ENCODE measurements at places on chromosomes 2 and 18. TPM values are rescaled to one million over a fixed set of nuclear protein-coding genes. Genes with fewer than 3 reads are reported as not detected.

PTGR3 gene
- 21.9 TPM for total RNA-seq

DNA sequence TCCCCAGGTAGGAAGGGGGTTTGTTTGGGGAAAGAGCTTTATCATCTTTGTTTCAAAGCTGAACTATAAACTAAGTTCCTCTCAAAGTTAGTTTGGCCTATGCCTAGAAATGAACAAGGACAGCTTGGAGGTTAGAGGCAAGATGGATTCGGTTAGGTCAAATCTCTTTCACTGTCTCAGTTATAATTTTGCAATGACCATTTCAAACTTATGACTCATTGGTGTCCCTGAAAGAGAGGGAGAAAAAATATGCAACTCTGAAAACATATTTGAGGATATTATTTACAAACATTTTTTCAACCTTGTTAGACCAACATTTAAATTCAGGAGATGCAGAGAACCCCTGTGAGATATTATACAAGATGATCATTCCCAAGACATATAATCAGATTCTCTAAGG is 95.7 kb downstream of the EFEMP1 start:
- no peak for DNase-seq

DNA sequence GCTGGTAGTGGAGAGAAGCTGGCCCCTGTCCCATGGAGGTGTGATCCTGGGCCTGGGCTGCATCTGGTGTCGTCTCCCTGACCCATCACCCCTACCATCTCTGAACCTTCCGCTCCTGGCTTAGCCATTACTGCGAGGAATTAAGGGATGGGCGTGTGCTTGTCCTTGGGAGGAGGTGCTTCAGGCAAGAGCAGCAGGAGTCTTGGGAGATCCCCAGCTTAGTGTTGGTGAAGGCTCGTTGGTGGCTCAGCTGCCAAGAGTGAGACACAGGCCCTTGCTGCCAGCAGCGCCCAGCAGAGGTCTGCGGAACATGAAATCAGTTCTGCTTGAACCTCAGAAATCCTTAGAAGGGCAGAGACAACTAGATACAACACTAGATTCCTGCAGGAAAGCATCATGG is 59.9 kb upstream of the TGFA start:
- no peak for DNase-seq

DNAH6 gene
- total RNA-seq: 0.89 TPM

DNA sequence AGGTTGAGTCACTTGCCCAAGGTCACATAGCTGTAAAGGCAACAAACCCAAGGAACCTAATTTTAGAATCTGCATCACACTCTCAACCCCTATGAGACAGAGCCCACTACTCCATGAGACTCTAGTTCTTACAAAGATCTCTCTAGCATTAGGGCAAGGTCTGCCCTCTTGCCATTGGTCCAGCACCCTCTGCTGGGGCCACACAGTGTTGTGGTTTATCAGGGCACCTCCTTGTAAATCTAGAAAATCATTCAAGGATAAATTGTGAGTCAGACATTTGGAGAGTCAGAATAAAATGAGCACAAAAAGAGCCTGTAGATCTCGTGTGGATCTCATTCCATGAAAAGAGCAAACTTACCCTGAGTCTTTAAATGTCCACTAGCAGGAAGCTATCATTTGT is 91.2 kb downstream of the SLC8A1 start:
- no peak for DNase-seq

DNA sequence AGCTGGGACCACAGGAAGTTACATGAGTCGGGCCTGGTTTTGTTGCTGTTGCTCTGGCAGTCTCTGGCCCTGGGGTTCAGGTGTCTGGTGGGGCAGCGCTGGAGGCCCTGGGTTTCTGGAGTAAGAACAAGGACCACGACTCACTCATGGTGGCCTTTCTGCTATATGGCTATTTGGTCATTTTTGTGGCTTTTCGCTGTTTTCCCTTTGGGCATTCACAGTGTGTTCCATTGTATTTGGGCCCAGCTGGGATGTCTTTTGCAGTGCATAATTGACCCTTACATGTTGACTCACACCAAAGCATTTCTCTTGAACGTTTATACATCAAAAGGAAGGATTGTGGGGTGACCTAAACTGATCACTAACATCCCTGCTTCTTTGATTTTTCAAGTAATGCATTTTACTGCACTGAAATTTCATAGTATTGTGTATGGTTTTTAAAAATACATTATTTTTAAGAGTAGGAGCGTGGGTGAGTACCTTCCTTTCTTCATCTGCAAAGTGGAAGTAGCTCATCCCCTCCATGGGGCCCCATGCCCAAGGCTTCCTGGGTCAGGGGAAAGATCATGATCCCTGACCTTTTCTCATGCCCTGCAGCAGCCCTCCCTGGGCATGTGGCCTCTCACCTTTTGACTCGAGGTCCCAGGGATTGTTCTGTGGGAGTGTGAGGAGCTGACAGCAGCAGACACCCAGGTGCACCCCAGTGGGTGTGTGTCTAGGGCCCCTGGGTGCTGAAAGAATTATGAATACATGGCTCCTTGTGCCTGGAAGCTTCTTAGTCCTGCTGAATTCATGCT is 225.5 kb downstream of the AGAP1 start:
- no peak for DNase-seq

MERTK gene
- 0.21 TPM for total RNA-seq

IL1A gene
- total RNA-seq: not detected

- DNase-seq: no peak
These were observed 14.4 kb downstream of the FBXO41 start for GRCh38 chr2:73269686-73270465.

GRCh38 chr2:15178946-15179345 is 382.2 kb downstream of the NBAS start:
- DNase-seq: no peak

MYO5B gene
- not detected for total RNA-seq

CYP27C1 gene
- total RNA-seq: not detected

CAPN10 gene
- total RNA-seq: 61.2 TPM

THOC1 gene
- 43.6 TPM for total RNA-seq

GRCh38 chr2:170361090-170361936 is 183.4 kb downstream of the MYO3B start:
- DNase-seq: peak; percentile 79

DNA sequence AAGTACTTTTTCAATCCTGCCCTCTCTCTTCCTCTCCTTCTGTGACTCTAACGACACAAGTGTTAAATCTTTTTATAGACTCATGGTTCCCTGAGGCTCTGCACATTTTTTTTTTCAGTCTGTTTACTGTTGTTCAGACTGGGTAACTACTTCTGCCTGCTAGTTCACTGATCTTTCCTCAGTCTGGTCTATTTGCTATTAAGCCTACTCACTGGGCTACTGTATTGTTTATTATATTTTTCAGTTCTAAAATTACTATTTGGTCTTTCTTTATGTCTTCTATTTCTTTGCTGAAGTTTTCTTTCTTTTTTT is 21.3 kb downstream of the PPP3R1 start:
- DNase-seq: no peak

- no peak for DNase-seq
These were observed 46.8 kb downstream of the PIK3C3 start for GRCh38 chr18:42001801-42002200.

FSHR gene
- total RNA-seq: not detected

AQP4 gene
- total RNA-seq: not detected

DNA sequence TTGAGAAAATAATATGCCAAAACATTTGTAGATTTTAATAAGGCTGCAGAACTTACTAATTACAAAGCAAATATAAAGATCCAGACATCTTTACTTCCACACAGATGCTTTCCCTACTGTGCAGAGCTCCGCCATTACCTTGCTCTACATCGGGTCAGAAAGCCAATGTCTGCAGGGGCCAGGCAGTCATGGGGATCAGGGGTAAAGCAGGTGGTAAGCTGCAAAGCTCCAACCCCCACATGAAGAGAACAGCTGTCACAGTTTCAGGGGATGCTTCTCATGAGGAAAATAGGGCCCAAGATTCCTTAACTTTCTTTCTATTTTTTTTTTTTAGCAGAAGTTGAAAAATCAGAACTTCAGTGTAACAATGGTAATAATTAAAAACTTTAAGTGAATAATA is 102.7 kb downstream of the DCC start:
- no peak for DNase-seq

DNA sequence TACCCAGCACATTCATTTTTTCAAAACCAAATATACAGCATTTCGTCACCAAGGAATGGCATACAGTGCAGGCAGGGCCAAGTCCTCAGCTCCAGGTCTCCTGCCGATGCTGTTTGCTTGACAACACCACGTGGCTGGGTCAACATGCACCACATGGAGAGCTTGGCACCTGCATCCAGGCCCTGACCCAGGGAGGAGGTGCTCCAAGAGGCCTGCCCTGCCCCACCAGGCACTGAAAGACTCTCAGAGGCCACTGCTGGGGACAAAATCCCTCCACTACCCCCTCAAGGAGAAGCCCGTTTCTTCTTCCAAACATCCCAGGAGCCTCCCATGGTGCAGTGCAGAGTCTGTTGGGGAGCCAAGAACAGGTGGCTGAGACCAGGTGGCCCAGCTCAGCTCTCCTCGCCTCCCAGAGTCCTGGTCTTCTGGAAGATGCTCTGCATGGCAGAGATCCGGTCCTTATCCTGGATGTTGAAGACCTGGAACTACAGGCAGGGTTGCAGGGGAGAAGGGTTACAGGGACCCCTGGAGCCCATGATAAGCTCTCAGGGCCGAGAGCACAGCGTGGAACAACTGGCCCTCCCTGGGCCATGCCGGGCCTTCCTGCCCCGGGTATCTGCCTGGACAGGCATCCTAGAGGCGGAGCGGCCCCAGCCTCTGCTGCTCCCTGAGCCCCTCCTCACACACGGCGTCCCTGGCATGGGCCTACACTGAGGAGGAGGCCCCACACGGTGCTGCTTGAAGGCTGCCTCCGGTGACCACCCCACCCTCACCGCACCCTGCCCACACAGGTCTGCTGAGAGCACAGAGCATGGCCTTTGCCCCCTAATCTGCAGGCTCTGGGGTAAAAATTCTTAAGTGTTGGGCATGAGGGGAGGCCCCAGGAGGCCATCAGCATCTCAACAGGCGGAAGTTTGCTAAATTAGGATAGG is 9.0 kb downstream of the MAB21L4 start:
- no peak for DNase-seq

C2orf80 gene
- total RNA-seq: not detected

SUCLG1 gene
- total RNA-seq: 76.4 TPM

- DNase-seq: no peak
These were observed 89.6 kb downstream of the NR4A2 start for GRCh38 chr2:156242874-156243273.

All from activated CD8-positive, alpha-beta T cell treated with anti-CD3 and anti-CD28 coated beads, Interleukin-2, amount 10 ng/mL, durations not matched to agents 7 days and 5 days (primary cell).